ENCODE measurements at places on chromosomes 2 and 18. TPM values are rescaled to one million over a fixed set of nuclear protein-coding genes. Genes with fewer than 3 reads are reported as not detected.

RESP18 gene
- total RNA-seq: not detected

ZNF385B gene
- total RNA-seq: not detected

GAREM1 gene
- 4.3 TPM for total RNA-seq

PXDN gene
- 11.0 TPM for total RNA-seq

SLC5A7 gene
- total RNA-seq: not detected

UGT1A5 gene
- not detected for total RNA-seq

LRP2 gene
- total RNA-seq: 0.06 TPM

TUBA3E gene
- total RNA-seq: 3.6 TPM

ZNF513 gene
- 13.5 TPM for total RNA-seq

TRABD2A gene
- 12.1 TPM for total RNA-seq

FASTKD2 gene
- 31.9 TPM for total RNA-seq

DOCK10 gene
- 26.5 TPM for total RNA-seq

All from A549 treated with Mapracorat at 1 μM for 4 hours (cell line).